ENCODE measurements at places on chromosomes 2 and 18. TPM values are rescaled to one million over a fixed set of nuclear protein-coding genes. Genes with fewer than 3 reads are reported as not detected.
A peak's percentile ranks its signal among the peaks of the same experiment; 100 is the strongest.

Gene FAM124B
- 82.0 TPM for total RNA-seq

Gene SP5
- total RNA-seq: not detected

Gene CYP26B1
- total RNA-seq: 1.1 TPM

Gene PDK1
- total RNA-seq: 7.7 TPM

Gene TFPI
- 286 TPM for total RNA-seq

Gene ALKAL2
- not detected for total RNA-seq

Gene MTCL1
- 36.7 TPM for total RNA-seq

Gene RAPGEF4
- total RNA-seq: 8.8 TPM

Gene TMEM169
- total RNA-seq: not detected

Gene M1AP
- total RNA-seq: not detected

Gene REG3A
- not detected for total RNA-seq

- H3K27me3 ChIP-seq: no peaks in the 10 kb centered on the region
- no peak for DNase-seq
- H3K4me3 ChIP-seq: no peak overlapping the region
- H3K27ac ChIP-seq: no peak overlapping the region
- no peaks in the 10 kb centered on the region for H3K36me3 ChIP-seq
- no peaks in the 10 kb centered on the region for H3K4me1 ChIP-seq
These were observed 45.8 kb downstream of the MYCN start for GRCh38 chr2:15986068-15986560.

- H3K27me3 ChIP-seq: no peaks in the 10 kb centered on the region
- H3K36me3 ChIP-seq: peaks cover 10% of the 10 kb centered on the region
- no peak overlapping the region for H3K4me3 ChIP-seq
- no peak for DNase-seq
- peaks cover 13% of the 10 kb centered on the region for H3K4me1 ChIP-seq
These were observed 53.1 kb upstream of the TMEM87B start for GRCh38 chr2:112001942-112002341.

- DNase-seq: no peak
- H3K27ac ChIP-seq: no peak overlapping the region
- H3K4me3 ChIP-seq: no peak overlapping the region
- H3K27me3 ChIP-seq: no peaks in the 10 kb centered on the region
These were observed 848.5 kb downstream of the DCDC2C start for GRCh38 chr2:4551691-4552474.

DNA sequence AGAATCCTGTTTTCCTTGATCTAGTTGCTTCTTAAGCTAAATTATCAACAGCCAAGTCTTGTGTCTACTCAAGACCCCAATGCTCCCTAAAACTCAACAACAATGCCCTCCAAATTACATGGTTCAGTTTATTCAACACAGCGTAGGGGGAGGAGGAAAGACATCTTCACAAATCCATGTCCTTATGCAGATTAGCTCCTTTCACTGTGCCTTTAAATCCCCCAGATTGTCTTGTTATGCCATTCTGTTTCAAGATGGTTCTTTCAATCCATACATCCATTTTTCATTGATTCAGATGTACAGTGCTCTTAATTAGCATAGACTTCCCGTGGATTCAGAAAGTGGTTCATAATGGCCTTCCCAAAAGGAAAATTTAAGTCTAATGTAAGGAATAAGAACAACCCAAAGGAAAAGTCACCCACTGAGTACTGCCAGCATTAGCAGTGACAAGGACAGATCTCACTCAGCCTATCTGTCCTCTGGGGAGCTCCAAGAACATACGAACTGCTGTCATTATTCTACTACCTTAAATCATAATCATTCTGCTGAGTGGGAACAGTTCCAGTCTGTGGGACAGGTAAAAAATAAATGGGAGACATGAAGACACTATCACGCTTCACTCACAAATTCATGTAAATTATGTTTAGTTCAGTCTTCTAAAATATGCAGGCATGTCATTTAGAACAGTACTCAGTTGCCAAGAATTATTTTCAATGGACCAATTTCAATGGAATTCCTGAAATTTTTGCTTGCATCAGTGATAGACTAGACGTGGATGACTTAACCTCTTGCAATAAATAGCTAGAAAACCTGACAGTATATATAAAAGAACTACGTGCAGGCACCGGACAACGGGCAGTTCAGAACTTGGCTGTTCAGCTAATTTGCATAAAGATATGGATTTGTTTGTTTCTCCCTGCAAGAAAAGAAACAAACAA is 58.9 kb upstream of the RNU4ATAC start:
- no peak overlapping the region for H3K27ac ChIP-seq
- DNase-seq: peak; percentile 13
- H3K36me3 ChIP-seq: peaks cover 5% of the 10 kb centered on the region

DNA sequence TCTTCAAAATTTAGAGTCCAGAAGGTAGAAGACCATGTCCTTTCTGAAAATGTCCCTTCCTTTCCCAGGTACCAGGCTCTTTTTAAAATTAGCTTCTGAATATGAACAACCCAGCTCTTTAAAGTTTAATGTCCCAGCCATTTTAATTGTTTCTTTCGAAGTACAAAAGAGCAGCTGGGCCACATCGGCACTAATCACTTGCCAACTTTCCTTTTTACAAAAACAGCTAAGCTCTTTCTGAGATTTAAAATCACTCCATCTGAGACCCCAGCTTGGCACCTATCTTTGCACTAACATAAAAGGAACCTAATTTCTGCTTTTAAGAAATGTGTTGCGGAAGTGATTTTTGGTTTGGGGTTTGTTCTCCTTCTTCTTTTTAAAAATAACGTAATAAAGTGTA is 2.6 kb downstream of the BOD1L2 start:
- no peaks in the 10 kb centered on the region for H3K4me1 ChIP-seq
- no peaks in the 10 kb centered on the region for H3K27me3 ChIP-seq
- H3K36me3 ChIP-seq: no peaks in the 10 kb centered on the region
- H3K27ac ChIP-seq: no peak overlapping the region
- H3K4me3 ChIP-seq: no peak overlapping the region

DNA sequence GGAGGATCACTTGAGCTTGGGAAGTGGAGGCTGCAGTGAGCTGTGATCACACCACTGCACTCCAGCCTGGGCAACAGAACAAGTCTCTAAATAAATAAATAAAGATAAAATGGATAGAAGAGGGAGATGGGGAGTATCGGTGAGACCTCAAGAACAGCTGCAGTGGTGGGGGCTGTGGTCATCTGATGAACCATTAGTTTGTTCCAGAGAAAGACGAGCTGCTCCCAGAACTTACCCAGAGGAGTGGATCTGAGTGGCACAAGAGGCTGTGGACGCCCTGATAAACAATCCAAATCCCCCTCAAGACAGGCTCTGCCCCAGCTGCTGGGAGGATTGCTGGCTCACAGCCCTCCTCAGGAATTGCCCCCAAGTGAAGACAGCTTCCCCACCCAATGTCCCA is 26.7 kb downstream of the TMEM127 start:
- no peaks in the 10 kb centered on the region for H3K36me3 ChIP-seq
- H3K27ac ChIP-seq: no peak overlapping the region
- H3K4me1 ChIP-seq: peaks cover 13% of the 10 kb centered on the region
- no peak for DNase-seq

GRCh38 chr18:76410033-76410432 is 85.0 kb downstream of the ZNF516 start:
- H3K27me3 ChIP-seq: no peaks in the 10 kb centered on the region
- H3K36me3 ChIP-seq: no peaks in the 10 kb centered on the region
- H3K4me1 ChIP-seq: no peaks in the 10 kb centered on the region
- DNase-seq: no peak
- H3K27ac ChIP-seq: no peak overlapping the region

- H3K4me1 ChIP-seq: no peaks in the 10 kb centered on the region
- H3K27ac ChIP-seq: no peak overlapping the region
- no peaks in the 10 kb centered on the region for H3K36me3 ChIP-seq
- DNase-seq: no peak
These were observed 7.0 kb upstream of the DRC1 start for GRCh38 chr2:26394694-26395093.

DNA sequence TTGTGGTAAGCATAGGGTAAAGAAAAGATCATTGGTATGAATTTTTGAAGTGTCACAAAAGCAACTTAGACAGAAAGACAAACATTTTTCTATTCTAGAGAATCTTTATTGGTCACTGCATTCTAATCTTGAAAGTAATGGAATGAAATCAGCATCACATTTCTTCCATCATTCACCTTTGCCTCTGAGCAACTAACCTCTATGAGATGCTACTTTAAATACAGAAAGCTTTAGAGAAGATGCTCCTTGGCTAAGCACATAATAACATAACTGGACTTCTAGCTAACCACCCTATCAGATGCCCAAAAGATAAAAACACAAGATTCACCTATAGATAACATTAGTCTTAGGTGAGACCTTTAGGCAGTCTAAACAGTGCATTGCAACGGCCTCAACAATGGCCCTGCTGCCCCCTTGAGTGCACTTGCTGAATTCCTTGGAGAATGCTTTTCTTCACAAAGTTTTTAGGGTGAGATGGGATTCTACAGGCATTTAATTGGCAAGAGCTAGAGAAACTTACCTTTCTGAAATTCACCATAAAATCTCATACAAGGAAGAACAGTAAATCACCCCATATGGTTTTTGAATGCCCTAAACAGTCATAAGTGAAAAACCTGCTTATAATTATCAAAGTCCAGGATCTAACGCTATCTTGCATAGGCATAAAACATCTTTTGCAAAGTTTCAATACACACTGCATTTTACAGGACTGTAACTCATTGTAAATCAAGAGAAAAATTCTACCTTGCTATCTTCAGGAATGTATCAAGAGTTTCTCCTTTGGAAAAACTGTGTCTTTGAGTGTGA is 791.3 kb upstream of the CHAC2 start:
- DNase-seq: peak; percentile 30
- H3K4me1 ChIP-seq: no peaks in the 10 kb centered on the region

- no peaks in the 10 kb centered on the region for H3K4me1 ChIP-seq
- DNase-seq: no peak
- H3K36me3 ChIP-seq: no peaks in the 10 kb centered on the region
- H3K27ac ChIP-seq: no peak overlapping the region
These were observed 294.4 kb upstream of the LRRTM4 start for GRCh38 chr2:77816618-77817017.

GRCh38 chr2:63054841-63055225 is 4.2 kb downstream of the OTX1 start:
- H3K4me3 ChIP-seq: no peak overlapping the region
- peaks cover 41% of the 10 kb centered on the region for H3K4me1 ChIP-seq
- H3K27ac ChIP-seq: no peak overlapping the region
- H3K27me3 ChIP-seq: peaks cover 95% of the 10 kb centered on the region

- H3K27me3 ChIP-seq: no peaks in the 10 kb centered on the region
- no peak for DNase-seq
- H3K36me3 ChIP-seq: no peaks in the 10 kb centered on the region
- no peak overlapping the region for H3K27ac ChIP-seq
- H3K4me3 ChIP-seq: no peak overlapping the region
These were observed 104.0 kb downstream of the SMAD2 start for GRCh38 chr18:47826157-47827074.

DNA sequence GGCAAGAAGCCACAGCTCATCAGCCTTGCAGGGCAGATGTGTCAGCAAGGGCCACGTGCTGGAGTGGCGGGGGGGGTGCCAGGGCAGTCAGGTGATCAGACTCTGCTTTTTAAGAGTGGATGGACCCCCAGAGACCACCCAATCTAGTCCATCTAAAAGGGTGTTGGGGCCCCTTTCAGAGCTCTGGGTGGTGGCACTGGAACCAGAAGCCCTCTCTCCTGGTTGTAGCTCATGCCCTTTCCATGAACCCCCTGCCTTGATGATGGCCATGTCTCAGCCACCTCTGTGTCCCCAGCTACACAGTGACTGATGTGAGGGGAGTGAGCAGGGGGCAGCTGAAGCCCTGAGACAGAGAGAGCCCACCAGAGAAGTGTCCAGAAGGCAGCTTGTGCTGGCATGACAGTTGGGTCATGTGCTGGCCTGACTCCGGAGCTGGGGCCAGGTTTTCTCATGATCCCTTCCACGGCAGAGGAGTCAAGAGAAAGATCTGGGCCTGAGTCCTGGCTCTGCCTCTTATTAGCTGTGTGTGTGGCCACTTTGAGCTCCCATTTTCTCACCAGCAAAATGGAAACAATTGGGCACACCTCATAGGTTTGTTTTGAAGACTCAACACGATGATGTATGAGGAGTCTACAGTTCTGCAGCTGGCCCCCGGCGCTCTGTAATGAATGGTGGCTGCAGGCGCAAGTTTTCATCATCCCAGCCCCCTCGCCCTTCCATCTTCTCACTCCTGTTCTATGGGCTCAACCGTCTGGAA is 195.7 kb downstream of the ZFP36L2 start:
- no peak overlapping the region for H3K27ac ChIP-seq
- H3K4me3 ChIP-seq: no peak overlapping the region
- H3K4me1 ChIP-seq: no peaks in the 10 kb centered on the region
- no peaks in the 10 kb centered on the region for H3K27me3 ChIP-seq

DNA sequence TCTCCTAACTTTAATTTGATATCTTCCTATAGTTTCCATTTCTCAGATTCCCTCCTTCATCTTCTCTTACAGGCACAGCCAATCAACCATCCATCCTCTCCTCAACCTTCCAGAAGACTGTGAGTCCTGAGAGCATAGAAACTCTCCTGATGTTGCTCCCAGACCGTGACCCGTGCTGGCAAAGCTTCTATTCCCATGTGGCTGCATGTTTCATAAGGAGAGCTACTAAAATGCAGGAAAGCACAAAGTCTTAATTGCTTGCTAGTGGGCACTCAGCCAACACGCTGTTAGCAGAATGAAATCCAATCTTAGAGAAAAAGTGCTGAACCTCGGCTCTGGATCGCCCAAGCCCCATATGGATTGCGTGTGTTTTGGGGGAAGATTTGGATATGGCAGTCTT is 1244.7 kb upstream of the ZEB2 start:
- no peaks in the 10 kb centered on the region for H3K36me3 ChIP-seq
- peak; percentile 28 for DNase-seq
- H3K27me3 ChIP-seq: no peaks in the 10 kb centered on the region
- no peak overlapping the region for H3K27ac ChIP-seq
- H3K4me3 ChIP-seq: no peak overlapping the region

GRCh38 chr2:29629495-29629894 is 291.9 kb downstream of the ALK start:
- DNase-seq: no peak
- H3K4me3 ChIP-seq: no peak overlapping the region
- no peaks in the 10 kb centered on the region for H3K36me3 ChIP-seq
- H3K4me1 ChIP-seq: no peaks in the 10 kb centered on the region
- no peak overlapping the region for H3K27ac ChIP-seq

GRCh38 chr2:132607426-132608090 is 62.4 kb downstream of the LYPD1 start:
- no peak overlapping the region for H3K27ac ChIP-seq
- no peak overlapping the region for H3K4me3 ChIP-seq
- no peaks in the 10 kb centered on the region for H3K4me1 ChIP-seq
- H3K27me3 ChIP-seq: no peaks in the 10 kb centered on the region
- DNase-seq: no peak
- H3K36me3 ChIP-seq: no peaks in the 10 kb centered on the region

DNA sequence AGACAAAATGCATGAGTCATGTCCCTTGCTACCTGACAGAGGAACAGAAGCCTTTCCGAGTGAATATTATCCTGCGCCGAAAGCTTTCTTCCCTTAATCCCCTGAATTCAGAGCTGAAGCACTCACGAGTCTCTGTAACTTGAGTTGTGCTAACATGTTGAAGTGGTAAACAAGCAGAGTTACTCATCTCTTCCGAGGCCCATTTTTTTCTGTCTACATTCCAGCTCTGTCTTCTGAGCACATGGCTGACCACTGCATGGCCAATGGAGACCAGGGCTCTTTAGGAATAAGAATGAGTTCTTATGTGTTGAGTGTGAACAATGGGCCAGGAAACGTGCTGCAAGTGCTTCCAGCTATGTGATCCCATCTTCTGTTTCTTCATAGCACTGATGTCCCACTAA is 73.1 kb upstream of the PID1 start:
- H3K27ac ChIP-seq: no peak overlapping the region
- no peaks in the 10 kb centered on the region for H3K27me3 ChIP-seq
- H3K36me3 ChIP-seq: no peaks in the 10 kb centered on the region
- DNase-seq: no peak
- no peak overlapping the region for H3K4me3 ChIP-seq

GRCh38 chr2:202932425-202933138 is 20.5 kb downstream of the CARF start:
- DNase-seq: no peak
- no peaks in the 10 kb centered on the region for H3K27me3 ChIP-seq
- no peaks in the 10 kb centered on the region for H3K4me1 ChIP-seq
- H3K36me3 ChIP-seq: no peaks in the 10 kb centered on the region
- no peak overlapping the region for H3K4me3 ChIP-seq
